Cardiac septum (tissue), 1 donor: ENCODE measurements at places on chromosomes 1 and 21. TPM values are rescaled to one million over a fixed set of nuclear protein-coding genes. Genes with fewer than 3 reads are reported as not detected.

DNA sequence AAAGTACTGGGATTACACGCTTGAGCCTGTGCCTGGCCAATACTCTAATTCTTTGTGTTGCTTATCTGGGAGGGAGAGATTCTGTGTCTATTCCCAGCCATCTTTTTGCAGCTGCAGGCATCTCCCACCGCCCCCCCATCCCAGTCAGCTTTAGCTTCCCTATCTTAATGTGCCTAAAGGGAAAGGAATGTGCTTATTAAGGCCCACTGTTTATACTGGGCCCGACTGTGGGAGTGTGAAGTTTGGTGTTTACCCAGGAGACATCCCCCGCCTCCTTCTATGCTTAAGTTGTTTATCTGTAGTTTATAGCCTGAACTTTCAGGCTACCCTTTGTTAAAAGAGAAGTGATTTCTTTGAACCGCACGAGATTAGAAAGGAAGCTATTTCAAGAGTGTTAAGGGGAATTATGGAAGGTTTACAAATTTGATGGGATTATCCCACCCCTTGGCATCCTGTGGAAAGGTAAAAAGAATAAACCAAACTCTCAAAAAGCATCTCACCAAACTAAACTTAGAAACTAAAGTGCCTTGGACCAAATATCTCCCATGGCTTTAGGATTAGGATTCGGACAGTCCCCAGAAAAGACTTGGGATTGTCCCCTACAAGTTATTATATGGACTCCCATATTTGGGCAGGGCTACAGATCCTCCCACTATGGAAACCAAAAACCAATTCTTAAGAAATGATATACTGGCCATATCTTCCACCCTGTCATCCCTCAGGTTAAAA is 25.5 kb upstream of the ZNF496 start:
- DNase-seq: no peak

GRCh38 chr1:198333744-198334143 is 176.9 kb downstream of the NEK7 start:
- no peak for DNase-seq

GRCh38 chr21:40964691-40965090 is 117.7 kb upstream of the DSCAM start:
- DNase-seq: no peak

DNA sequence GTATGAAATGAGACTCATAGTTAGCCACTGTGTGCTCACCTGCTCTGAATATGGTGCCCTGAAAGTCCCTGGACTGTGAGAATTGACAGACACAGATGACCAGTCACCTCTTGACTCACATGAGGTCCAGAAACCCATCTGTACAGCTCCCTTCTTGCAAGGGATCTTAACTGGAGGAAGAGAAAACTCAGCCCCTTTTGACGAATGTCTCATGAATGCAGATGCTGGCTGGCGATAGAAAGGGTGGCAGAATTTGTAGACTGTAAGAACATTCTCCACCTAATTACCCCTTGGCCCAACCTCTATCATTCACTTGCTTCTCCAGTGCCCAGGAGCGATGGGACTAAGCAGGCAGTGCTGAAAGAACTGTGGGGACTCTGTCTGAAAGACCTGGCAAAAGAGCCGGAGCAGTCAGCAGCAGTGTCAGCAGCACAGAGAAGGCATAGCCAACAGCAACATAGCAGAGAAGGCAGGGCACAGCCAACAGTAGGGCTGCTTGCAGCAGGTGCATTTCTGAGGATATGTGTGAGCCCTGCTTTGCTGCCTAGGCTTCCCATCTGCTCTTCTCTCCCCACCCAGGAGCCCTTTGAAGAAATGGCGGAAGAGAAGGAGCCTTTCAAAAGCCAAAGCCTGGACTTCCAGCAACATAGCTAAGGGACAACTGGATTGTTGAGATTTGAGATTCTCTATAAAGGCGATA is 25.8 kb upstream of the IFNGR2 start:
- DNase-seq: no peak

DNA sequence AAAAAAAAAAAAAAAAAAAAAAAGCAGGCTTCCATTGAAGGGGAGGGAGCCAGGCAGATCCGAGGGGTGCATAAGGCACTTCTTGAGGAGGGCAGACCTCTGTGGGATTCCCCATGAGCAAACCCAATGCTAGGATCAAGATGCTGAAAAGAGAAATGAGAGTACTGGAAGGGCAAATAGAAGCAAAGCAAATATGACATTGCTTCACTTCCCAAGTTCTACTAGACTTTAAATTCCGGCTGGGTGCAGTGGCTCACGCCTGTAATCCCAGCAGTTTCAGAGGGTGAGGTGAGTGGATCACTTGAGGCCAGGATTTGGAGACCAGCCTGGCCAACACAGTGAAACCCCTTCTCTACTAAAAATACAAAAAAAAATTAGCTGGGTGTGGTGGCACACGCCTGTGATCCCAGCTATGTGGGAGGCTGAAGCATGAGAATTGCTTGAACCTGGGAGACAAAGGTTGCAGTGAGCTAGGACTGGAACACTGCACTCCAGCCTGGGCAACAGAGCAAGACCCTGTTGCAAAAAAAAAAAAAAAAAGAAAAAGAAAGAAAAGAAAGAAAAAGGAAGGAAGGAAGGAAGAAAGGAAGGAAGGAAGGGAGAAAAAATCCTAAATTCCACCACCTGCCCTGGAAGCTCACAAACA is 23.1 kb upstream of the PALMD start:
- no peak for DNase-seq

The LENEP gene
- total RNA-seq: not detected
